Erythroblast (primary cell): ENCODE measurements at places on chromosomes 3 and 15.

GRCh38 chr15:77838595-77838994 is 205.9 kb upstream of the LINGO1 start:
- no peak for DNase-seq

- no peak for DNase-seq
Measured at GRCh38 chr15:73632670-73633058, 525 bp downstream of the NPTN start.

- peak; percentile 66 for DNase-seq
Measured at GRCh38 chr3:107524326-107524840, 1.6 kb downstream of the BBX start.

GRCh38 chr3:7461202-7461825 is 600.4 kb downstream of the GRM7 start:
- no peak for DNase-seq

GRCh38 chr3:14991818-14992612 is 44.6 kb downstream of the NR2C2 start:
- no peak for DNase-seq

DNA sequence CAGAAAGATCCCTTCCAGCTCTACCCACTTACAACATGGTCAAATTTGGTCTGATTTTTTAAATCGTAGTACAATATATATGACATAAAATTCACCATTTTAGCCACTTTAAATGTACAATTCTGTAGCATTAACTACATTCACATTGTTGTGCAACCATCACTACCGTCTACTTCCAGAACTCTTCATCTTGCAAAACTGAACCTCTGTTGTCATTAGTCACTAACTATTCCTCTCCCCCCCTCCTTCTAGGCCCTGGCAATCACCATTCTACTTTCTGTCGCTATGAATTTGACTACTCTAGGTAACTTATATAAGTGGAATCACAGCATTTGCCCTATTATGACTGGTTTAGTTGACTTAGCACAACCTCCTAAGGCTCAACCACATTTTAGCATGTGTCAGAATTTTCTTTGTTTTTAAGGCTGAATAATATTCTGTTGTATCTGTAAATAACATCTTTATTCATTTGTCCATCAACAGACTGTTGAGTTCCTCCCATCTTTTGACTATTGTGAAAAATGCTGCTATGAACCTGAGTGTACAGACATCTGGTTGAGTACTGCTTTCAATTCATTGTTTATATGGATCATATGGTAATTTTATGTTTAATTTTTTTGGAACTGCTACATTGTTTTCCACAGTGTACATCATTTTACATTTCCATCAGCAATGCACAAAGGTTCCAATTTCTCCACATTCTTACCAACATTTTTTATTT is 35.5 kb upstream of the CCR2 start:
- no peak for DNase-seq

DNA sequence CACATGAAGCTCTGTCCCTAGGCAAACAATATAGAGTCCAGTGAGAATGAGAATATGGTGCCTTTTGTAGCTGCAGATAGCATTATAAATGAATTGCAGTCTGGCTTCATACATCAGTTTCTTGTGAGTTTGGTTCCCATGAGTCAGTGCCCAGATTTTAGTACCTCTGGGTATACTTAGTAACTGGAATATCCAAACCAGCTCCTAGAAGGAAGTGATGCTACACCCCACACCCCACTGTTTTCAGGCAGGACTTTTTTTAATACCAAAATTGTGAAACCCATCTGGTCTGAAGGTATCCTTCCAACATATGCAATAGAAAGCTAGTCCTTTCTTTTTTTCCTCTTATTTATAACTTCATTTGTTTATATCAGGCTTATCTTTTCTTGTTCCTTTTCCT is 42.1 kb upstream of the FOXP1 start:
- DNase-seq, result no peak

GRCh38 chr15:88312941-88313579 is 56.5 kb upstream of the NTRK3 start:
- DNase-seq, result no peak

DNA sequence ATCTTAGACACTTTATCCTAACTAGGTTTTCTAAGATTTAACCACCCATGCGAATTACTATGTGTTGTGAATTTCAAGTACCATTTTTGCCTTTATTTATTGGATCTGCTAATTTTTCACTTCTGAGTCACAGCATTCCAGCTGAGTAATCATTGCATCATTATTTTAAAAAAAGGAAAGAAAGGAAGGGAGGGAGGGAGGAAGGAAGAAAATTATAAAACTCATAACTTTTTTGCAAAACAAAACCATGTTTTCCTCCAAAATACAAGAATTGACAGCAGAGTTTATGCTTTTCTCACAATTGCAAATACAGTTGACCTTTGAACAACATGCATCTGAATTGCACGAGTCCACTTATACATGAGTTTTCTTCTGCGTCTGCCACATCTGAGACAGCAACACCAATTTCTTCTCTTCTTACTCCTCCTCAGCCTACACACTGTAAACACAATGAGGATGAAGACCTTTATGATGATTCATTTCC is 651.4 kb upstream of the NECTIN3 start:
- DNase-seq, result no peak
